ENCODE measurements at places on chromosomes 7 and 10.

DNA sequence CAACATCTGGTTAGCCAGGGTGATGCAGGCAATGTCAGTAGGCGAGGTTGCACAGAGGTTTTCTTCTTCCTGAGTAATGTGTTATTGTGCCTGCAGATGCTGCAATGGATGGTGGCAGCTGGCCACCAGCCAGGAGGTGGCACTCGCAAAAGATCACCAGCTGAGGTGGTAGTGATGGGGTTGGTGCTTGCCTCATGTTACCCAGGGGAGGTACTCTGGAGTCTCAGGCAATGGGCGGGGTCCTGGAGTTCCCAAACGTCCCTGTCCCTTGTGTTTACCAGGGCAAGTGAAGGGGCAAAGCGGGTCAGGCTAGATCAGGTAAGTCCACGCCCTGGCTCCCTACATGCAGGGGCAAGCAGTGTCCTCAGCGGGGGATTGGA lies 21.1 kb downstream of the CLRN3 start:
- no peak for DNase-seq

DNA sequence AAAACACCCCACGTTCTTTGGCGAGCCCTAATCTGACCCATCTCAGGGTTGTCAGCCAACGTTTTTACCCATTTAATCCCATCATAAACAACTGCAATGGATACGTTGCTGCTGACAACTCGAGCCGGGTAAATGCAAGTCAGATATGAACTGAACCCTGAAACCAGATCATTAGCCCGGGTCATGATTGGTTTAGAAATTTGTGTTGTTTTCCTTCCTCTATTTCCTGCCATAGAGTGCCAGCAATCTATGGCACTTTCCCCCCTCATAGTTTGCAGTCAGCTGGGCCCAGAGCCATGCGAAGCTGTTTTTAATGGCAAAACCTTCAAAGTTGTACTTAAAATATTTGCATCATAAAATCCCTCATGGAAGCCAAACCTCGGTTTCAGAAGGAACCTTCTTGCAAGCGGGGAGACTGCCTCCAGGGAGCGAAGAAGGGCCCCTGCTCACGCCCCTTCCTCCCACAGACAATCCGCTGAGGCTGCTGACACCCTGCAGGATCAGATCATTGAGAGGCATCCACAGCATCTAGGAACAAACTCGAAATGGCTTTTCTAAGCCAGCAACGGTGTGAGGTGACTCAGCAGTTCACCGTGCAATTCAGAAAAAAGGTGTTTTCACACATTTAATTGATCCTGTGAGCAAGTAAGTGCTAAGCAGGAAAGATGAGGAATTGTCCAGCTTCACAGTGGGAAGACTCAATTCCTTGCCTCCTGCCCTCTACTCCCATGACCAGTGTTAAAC lies 710.1 kb downstream of the PARD3 start:
- DNase-seq, result no peak

DNA sequence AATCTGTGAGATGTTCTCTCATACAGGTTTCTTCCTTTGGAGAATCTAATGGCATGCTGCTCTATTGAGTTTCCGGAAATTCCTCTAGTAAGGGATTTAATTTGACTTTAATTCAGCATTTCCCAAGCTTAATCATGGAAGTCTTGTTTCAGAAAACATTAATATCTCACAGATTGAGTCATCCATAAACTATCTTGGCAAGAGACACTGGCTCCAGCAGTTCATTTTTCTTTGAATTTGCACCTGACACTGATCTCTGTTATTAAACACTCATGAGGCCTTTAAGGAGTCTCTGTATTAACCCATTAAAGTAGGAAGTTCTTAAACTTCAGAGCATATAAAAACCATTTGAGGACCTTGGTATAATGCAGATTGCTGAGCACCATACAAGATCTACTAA lies 3.6 kb upstream of the ITGB8 start:
- no peak for DNase-seq

DNA sequence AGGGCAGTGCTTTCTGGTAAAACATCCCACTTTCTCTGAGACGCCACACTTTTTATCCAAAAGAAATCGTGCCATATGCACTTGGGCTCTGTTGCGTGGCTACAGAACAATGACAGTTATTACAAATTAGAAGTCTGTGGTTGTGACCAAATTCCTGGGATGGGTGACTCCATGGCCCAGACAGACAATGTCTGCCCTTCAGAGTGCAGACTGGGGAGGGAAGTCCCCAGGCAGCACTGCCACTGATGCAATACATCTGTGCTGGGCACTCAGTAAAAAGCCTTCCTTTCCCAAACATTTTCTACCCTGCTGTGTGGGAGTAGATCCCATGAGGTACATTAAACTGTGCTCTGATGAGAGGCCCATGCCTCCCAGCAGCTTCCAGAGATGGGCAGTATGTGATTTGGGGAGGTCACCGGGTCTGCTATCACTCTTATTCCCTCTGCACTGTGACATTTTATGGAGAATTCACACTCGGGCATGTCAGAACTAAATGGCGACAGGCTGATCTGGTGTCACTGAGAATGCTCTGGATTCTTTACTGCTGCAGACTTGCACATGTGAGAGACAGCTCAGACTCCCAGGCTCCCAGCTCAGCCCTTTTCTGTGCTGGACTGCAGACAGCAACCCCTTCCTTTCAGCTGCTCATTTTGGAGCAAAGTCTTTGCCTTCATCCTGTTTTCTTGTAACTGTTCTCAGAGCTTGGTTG lies 243.5 kb upstream of the ZNF32 start:
- DNase-seq, result no peak

DNA sequence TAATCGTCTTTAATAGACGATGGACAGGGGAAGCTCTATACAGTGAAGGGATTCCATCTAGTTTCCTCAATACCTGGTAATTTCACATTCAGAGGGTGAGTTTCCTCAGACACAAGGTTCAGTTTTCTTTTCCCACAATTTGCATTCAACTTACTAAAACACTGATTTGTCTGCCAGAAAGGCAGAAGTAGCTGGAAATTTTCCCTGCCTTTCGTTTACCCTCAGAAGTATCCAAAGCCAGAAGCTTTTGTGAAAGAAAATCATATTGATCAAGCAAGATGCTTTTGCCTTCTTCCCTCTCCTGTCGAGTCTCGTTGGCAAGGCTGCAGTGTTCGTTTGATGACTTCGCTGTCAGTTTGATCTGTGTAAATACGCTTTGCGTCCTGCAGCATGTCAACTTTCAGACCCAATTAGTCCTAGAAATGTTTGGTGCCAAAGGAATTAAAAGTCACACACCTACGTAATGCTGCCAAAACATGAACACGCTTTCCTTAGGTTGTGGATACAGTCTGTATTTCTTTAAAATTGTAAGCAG lies 631.9 kb upstream of the FOXK1 start:
- DNase-seq, result no peak

- no peak for DNase-seq
Measured at GRCh38 chr10:130301021-130301892, 165.1 kb downstream of the GLRX3 start.

- DNase-seq, result no peak
Measured at GRCh38 chr7:152588350-152588749, 87.6 kb downstream of the XRCC2 start.

GRCh38 chr7:40468891-40469864 lies 334.4 kb downstream of the SUGCT start:
- no peak for DNase-seq

DNA sequence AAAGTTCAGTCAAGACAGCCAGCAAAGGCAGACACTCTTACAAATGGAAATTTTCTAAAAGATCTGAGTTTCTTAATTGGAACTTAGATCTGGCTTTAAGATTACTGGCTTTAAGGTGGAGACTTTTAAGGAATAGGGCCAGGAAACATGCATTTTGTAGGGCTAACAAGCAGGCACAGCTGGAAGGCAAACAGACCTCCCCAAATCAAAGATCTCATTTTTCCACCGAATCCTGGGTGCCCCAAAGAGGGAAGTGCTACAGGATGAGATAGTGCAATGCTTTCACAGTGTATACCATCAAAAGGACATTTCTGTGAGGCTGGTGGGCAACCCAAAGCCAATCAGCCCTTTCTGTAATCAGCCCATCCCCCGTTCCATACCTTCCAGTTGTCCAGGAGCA lies 27.4 kb downstream of the MRPL32 start:
- no peak for DNase-seq

DNA sequence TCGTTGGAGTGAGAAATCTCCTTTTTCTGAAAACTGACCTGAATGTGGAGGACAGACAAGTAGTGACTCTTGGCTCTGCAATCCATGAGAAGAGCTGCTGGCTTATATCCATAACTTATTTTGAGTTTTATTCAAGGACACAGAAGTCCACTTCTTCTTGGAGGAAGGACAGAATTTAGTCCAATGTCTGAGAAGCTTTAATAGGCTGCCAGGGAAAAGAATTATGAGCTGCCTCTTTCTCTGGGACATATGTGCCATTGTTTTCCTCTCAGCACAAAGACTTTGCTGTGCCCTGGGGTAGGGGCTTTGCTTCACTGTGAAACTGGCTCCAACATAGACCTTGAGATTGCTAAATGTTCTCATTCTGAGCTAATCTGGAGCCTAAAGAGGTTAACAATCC lies 20.5 kb upstream of the AOC1 start:
- DNase-seq, result no peak

DNA sequence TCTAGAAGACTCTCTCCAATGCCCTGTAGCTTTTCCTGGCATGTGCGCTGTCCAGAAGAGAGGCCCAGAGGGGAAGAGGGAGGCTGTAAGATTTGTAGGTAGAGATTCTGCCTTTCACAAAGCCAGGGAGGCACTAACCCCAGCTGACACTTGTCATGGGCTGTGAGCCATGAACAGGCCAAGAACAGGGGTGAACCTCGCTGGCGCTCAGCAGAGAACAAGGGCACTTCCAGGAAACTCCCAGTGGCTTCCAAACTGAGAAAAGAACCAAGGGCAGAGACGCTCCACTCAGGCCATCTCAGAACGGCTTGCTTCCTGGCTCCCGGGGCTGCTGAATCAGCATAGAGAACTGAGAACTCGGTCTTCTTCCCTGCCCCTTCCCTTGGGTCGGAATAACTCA lies 257.8 kb upstream of the ZNF32 start:
- no peak for DNase-seq

DNA sequence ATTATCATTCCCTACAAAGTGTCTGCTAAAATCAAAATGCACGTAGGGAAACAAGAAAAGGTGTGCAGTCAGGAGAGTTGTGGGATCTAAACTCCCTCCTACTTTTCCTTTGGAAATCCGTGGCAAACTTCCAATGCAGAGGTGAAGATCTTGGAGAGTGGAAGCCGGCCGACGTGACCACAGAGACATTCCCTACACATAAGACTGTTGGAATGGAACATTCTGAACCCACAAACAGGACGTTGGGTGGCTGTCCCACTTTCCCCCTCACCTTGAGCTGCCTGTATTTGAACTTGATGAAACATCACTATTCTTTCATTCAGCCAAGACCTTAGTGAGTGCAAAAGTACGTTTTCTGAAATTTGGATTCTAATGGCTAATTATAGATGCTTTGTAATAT lies 65.9 kb downstream of the PRKCQ start:
- no peak for DNase-seq

DNA sequence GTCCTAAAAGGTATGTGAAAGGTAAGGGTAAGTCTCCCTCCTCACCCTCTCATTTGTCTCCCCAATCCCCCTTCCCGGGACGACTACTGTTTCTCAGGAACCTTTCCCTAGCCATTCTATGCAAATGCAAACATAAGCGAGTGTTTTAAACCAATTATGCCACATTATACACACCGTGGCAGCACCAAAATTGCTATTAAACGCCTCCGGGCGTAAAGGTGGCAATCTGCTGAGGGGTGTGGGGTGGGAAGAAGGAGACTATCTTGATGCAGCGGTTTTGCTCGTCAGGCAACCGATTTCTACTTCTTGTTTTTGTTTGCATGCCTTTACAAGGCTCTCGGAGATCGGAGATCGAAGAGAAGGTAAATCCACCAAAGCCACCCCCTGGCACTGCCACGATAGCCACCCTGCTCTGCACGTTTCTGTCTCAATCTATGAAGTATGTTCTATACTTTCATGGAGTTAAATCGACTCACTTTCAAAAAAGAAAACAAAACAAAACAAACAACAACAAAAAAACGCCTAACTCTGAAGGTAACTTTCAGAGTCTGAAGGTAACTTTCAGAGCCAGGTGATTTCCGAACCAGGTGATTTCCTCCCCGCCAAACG lies 46.0 kb upstream of the CDK1 start:
- no peak for DNase-seq

DNA sequence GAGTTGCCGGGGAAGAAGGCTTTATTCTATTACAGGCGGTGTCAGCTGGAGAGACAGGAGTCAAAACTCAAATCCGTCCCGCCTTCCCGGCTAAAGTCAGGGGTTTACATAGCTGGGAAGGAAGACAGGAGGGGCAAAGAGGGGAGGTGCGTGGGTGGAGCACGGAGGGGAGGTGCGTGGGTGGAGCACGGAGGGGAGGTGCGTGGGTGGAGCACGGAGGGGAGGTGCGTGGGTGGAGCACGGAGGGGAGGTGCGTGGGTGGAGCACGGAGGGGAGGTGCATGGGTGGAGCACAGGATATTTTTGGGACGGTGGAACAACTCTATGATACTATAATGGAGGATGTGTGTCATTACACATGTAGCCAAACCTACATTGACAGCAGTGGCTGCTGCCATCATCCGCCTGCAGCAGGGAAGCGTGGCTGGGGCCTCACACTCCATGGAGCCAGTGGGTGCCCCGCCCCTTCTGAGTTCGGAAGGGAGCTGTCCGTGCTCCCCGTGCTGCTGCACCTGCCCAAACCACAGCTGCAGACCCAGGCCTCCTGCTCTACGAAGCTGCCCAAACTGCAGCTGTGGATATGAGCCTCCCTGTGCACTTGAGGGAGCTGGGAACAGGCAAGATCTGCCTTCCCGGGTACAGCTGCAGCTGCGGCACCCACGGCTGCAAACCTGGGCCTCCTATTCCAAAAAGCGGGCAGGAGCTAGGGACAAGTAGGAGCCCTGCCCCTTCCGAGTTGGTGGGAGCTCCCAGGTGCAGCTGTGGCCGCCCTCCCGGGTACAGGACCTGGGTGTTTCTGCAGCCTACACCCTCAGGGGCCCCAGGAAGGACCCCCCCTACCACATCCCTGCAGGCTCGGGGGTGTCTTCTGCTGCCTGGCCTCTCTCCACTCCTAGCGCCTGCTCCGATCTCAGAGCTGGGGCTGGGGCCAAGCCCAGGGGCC lies 119.4 kb downstream of the DYNC2I1 start:
- DNase-seq, result no peak

DNA sequence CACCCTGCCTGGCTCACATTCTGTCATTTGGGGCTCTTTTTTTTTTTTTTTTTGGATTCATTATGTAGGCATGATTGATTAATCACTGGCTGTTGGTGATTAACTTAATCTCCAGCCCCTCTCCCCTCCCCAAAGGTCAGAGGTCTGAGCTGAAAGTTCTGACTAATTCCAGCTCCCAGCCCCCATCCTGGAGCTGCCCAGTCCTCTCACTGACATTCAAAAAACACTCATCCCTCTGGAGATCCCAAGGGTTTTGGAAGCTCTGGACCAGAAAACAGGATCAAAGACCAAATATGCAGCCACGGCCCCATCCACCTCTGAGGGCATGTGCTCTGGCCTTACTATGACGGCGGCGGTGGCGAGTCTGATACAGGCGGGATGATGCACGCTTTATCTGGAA lies 53.8 kb downstream of the RBM17 start:
- DNase-seq, result no peak
